Right renal cortex interstitium (tissue), 3 donors: ENCODE measurements at places on chromosomes 6 and 20. TPM values are rescaled to one million over a fixed set of nuclear protein-coding genes. Genes with fewer than 3 reads are reported as not detected.

DNA sequence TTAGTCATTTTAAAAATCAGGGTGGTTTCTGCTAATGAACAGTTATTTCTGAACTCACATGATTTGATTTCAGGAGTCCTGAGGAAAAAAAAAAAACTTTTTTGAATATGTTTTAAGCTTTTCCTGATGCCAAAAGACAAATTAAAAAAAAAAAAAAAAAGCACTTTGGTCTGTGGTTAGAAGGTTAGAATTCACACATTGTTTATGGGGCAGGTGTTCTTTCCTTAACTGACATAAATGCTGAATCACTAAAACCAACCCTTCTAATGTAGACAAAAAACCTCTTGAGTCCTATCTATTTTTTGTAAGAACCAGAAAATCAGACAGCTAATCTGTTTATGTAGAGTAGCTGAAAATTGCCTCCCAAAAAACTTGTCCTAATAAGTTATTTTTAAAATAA, 20.4 kb downstream of the THEMIS start:
- no peak for DNase-seq

The WFDC12 gene
- not detected for polyA plus RNA-seq

DNA sequence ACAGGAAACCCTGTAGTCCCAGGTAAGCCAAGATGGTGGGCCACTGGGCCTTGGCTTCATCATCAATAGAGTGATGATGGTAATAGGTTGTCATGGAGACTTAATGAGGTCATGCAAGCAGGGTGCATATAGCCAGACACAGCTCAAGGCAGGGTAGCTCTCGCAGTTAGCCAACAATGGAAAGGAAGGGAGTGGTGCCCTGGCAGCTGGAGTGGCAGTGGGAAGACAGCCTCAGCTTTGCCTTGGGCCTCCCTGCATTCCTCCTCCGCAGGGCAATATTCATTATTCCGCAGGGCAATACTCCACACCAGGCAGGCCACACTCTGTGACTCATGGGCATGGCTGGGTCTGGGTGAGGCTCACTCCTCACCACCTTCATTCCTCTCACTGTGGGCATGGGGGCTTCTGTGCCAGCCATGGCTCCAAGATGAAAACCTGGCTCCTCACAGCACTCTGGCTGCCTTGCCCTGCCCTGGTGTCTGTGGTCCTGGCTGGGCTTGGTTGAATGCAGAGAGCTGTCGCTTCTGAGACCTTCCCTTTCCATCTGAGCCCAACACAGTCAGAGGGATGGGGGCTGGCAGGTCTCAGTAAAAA, 163.1 kb upstream of the PMEPA1 start:
- no peak for DNase-seq

DNA sequence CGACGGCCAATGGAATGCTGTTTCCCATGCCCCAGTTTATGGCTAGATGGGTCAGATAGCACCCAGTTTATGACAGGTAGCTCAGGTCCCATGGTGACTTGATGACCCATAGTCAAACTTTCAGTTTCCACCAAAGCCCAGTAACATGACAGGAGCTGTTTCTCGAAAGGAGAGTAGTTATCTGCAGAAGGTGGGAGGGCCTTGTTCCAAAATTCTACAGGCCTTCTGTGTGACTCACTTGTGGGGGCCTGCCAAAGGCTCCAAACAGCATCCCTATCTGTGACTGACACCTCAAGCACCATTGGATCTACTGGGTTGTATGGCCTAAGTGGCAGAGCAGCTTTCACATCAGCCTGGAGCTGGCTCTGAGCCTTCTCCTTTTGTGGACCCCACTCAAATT, 379.7 kb upstream of the MANEA start:
- DNase-seq: no peak

DNA sequence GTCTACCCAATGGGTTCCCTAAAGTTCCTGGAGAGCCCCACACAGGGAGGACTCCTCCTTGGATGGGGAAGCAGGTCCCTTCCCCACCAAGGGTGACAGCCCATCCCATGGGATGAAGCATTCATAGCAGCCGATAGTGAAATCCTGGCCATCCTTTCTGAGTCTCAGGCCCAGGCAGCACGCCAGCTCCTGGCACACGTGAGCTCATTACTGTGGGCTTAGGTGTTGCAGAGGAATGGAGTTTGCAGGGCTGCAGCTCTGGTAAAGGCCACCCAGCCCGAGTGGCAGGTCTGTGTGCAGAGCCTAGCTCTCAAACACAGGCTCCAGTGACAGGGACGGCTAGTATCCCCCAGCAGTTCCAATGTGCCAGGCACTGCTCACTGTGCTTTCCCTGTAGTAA, 31.0 kb downstream of the SIRPA start:
- DNase-seq: no peak

The NFATC2 gene
- 1.8 TPM for polyA plus RNA-seq

DNA sequence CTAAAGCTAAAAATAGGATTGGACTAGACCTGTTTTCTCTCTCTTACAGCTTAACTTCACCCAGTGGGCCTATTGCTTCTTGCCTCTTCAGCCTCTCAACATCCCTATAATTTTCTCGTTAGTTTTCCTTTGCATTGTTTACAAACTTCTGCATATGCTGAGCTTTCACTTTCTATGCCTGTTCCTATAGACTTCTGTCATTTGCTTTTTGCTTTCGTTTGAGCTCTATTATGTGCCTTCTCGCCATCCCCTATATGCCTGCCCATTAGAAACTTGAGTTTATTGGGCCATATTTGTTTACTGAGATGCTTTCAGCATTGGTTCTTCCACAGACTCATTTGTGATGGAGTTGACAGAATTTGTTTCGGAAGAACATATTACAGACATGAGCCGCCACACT, 40.9 kb downstream of the NCOA7 start:
- no peak for DNase-seq

The CPNE5 gene
- polyA plus RNA-seq: 10.1 TPM

The BTN2A1 gene
- 31.5 TPM for polyA plus RNA-seq

The HUS1B gene
- polyA plus RNA-seq: not detected

The SLC35F1 gene
- 3.1 TPM for polyA plus RNA-seq

GRCh38 chr20:37417617-37418467, 71.9 kb downstream of the SRC start:
- DNase-seq: no peak

GRCh38 chr6:56959094-56959493, 4.2 kb downstream of the BEND6 start:
- DNase-seq: no peak

The FAM83C gene
- 0.06 TPM for polyA plus RNA-seq

GRCh38 chr6:74578339-74578738, 627.5 kb downstream of the COL12A1 start:
- DNase-seq: no peak

The GSTA3 gene
- 0.50 TPM for polyA plus RNA-seq

The OOEP gene
- not detected for polyA plus RNA-seq

DNA sequence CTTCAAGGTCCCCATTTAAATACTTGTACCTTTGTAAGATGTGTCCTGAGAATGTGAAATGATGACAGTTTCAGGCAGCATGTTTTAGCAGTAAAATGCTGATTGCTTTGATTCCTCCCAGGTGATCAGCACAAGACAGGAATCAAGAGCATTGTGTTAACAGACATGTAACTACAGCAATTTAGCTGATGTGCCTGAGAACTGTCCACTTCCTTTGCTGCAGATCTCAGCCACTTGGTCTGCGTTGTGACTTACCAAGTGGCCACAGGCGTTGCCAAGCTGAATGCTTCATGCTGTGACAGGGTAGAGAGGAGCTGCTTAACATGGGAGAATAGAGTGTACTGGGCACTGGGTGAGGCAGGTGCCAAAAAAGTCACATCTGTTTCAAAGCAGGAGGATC, 767.0 kb upstream of the POU3F2 start:
- DNase-seq: no peak

- DNase-seq: no peak
Observed at GRCh38 chr20:3543901-3544507, 73.2 kb downstream of the ATRN start.

The PPP1R14C gene
- polyA plus RNA-seq: 24.7 TPM

The PHACTR1 gene
- polyA plus RNA-seq: 9.9 TPM

The C6orf163 gene
- 3.3 TPM for polyA plus RNA-seq

DNA sequence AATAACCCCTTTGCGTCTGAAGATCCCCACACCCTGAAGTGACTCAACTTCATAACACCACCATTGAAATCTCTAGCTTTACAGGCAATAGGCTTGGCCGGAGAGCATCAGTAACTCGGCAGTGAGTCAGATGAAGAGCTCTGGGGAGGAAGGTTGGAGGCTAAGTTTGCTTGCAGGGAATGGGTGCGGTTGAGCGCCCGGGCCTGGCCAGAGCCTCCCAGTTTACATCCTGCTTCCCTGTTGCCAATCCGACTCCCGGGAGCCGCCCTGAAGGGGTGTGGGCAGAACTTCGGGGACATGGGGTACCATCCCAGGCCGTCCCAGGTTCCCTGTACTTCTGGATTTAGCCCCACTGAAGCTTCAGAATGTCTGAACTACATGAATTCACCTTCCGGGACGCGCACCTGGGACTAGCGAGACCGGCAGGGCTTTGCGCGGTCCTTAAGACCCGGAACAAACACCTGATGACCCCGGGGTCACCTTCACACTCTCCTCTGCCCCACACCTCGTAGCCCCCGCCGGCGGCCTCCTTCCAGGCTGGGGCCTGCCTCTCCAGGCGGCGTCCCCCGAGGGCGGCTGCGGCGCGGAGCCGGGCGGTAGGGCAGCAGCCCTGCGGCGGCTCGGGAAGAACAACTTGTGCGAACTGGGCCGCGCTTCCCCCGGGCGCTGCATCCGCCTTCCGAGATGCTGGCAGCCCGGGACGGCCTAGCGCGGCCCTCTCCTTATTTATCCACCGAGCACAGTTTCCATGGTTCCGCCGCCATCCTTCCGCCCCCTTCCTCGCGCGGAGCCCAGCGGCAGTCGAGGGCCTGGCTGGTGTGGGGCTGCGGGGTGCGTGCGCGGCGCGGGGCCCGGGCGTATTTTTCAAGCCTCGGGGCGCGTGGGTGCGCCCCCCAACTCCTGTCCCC, 56.6 kb upstream of the RREB1 start:
- no peak for DNase-seq

GRCh38 chr20:25705830-25706351, 9.2 kb upstream of the ZNF337 start:
- no peak for DNase-seq

- no peak for DNase-seq
Observed at GRCh38 chr20:49098136-49098535, 52.0 kb downstream of the CSE1L start.

DNA sequence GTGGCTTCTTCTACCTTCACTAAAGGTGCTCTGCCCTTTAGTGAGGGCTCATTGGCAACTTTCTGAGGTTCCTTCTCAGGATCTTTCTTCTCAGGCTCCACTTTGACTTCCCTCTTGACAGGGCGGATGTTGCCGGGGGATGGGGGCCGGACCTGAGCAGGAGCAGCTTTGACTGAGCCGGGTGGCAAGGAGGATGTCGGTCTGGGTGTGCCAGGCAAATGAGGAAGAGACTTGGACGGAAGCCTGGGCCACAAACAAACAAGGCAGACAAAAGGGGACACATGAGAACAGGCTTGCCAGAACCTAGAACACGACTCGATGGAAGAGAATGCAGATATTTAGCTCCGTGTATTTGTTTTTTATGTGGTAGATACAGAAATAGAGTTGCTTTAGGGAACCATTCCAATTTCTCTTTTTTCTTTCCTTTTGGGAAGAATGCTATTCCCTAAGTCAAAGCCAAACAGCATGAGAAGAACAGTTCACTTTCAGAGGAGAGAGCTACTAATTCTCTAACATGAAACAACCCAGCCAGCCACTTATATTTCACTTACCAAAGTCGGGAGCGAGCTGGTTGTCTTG, 76.2 kb upstream of the BCLAF1 start:
- no peak for DNase-seq

DNA sequence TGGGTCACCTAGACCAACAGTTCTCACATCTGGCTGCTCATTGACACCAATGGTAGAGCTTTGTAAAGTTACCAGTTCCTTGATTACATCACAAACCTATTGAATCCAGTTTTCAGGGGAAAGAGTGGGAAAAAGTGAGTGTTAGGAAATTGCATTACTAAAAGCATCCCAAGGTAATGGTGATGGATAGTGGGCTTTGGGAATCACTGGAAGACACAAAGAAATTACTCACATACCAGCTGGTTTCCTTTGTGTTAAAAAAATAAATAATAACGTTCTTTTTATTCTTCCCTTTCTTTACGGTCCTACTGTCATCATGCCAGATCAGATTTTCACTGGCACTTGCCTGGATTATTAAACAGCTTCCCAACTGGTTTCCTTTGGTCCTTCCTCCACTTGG, 370.7 kb downstream of the RFPL4B start:
- DNase-seq: no peak

The UBD gene
- polyA plus RNA-seq: 1.2 TPM

GRCh38 chr20:60904730-60905129, 347.3 kb upstream of the CDH4 start:
- no peak for DNase-seq

GRCh38 chr6:167975458-167975857, 22.0 kb upstream of the KIF25 start:
- no peak for DNase-seq

The SLPI gene
- polyA plus RNA-seq: not detected

GRCh38 chr6:47780510-47781356, 1.1 kb upstream of the OPN5 start:
- DNase-seq: peak; percentile 36

The MARCKS gene
- 271 TPM for polyA plus RNA-seq

- no peak for DNase-seq
Observed at GRCh38 chr6:169861431-169862042, 110.1 kb downstream of the ERMARD start.

DNA sequence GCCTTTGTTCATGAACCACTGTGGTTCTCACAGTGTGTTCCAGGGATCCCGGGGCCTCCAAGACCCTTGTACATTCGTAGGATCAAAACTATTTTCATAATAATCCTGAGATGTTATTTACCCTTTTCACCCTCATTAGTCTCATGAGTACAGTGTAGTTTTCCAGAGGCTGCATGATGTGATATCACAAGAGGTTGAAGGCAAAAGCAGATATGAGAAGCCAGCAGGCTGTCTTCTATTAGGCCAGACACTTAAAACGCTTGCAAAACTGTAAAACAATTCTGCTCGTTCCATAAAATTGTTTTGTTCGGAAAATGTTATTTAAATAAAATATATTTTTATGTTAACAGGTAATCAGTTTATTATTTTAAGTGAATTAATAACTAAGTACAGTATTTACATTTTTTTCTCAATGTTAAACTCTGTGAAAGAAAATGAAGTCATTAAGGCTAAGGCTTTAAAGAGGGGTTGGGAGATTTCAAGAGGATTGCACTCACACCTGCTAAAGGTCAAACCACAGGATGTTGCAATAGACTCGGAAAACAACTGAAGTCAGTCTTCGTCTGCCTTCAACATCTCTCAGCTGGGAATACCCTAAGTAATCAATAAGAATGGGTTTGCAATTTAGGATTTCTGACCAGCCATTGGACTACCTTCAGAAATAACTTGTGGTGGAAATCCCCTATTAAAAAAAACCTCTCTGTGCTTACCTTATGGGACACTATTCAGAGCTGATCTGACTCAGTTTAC, 474.2 kb downstream of the KIF16B start:
- DNase-seq: no peak
